ENCODE measurements at places on chromosomes 1 and 21.

DNA sequence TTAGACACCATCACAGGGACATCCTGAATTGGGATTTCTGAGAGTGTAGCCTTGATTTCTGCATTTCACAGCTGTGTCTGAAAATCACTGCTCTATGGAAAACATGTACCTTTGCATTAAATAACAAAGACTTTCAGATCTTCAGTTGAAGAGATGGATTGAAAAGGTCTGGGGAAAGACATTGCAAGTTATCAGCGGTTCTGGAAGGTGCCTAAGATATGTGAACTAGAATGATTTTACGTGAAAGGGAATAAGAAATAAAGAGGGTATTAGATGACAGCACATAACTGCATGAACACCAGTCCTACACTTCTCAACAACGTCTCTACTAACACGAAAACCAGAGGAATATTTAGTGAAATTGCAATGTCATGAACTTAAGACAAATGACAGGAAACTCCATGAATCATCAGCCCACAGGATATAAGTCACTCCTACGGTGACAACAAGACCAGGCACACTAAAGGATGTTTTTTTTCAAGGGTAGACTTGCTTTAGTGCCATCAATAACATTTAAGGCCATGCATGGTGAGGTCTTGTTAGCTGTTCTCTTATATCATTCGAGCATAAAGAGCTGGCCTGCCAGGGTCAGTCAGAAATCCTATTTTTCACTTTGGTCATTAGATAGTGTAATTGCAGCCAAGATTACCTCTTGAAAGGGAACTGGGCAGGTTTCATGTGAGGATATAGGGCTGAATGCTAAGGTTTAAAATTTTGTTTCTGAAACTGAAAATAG, 283.1 kb downstream of the GRIK1 start:
- DNase-seq, result no peak

GRCh38 chr1:116908820-116909511, 750 bp upstream of the PTGFRN start:
- DNase-seq, result no peak

GRCh38 chr1:222310836-222311235, 237.1 kb downstream of the HHIPL2 start:
- no peak for DNase-seq

DNA sequence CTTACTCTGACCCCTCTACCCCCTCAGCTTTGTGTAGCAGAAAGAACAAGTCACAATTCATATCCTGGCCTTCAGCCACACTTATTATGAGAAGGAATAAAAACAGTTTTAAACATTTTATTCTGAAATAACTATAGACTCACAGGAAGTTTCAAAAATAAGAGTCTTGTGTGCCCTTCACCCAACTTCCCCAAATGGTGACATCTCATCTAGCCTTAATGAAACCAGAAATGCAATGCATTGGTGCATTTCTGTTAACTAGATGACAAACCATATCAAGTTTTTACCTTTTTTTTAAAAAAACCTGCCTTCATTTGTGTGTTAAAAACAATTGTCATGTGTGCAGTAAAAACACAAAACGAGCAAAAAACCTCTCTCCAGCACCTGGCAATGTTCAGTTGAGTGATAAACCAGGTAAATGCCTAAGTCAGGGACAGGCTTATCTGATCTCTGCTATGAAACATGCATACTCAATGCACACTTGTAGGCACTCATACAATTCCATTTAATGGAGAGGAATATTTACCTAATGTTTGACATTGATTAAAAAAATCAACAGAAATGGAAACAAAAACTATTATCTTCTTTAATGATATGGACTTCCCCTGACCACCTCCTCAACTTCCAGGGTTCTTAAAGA, 51.5 kb downstream of the SH3BGR start:
- DNase-seq, result no peak

DNA sequence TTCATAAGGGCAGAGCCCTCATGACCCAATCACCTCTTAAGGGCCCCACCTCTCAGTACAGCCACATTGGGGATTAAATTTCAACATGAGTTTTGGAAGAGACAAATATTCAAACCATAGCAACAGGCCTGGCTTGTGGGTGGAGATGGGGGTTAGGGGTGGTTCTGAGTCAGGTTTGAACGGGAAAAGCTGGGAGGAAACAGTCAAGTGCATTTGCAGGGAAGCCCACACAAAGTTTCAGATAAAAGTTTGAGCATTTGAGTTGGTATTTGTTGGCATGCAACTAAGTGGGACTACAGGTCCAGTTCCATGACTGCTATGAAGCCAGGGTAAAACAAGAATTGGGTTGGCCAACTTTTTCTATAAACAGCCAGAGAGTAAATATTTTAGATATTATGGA, 21.0 kb upstream of the PADI2 start:
- no peak for DNase-seq
